Stimulated activated CD8-positive, alpha-beta memory T cell treated with anti-CD3 and anti-CD28 coated beads, Interleukin-12 subunit alpha, Interleukin-12 subunit beta, amount 100 ng/mL, for 4 hours (primary cell): ENCODE measurements at places on chromosomes 2 and 18.

DNA sequence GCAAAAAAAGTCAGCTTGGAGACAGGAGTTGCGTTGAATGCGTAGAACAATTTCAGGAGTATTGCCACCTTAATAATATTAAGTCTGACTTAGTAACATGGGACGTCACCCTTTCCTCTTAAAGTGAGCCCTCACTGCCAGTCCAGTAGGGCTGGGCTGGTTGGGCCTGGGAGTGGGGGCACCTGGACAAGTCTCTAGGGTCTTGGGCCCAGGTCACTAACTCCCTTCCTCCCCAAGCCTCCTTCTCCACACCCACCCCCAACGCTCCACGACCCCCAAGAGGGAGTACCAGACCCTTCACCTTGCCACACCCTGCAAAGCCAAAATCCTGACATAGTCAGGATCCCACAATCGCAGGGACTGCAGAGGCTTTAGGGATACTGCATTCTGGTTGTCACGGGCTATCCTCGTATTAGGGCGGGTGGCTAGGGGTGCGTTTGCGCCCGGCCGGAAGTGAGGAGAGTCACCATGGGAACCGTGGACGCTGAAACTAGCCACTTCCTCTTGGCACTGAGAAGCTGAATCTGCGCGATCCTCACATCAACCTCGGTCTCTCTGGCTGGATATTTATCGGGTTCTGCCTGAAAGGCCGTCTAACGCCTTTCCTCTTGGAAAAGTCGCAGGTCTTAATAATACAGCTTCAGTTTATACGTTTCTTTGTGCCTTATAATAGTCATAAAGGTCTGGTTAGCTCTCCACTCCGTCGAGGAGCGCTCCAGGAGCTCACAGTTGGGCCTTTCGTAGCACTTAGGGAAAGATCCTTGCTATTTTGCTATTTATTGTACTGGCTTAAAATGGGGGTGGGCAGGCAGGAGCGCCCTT lies 10.3 kb upstream of the CXXC1 start:
- DNase-seq, result peak; percentile 41

DNA sequence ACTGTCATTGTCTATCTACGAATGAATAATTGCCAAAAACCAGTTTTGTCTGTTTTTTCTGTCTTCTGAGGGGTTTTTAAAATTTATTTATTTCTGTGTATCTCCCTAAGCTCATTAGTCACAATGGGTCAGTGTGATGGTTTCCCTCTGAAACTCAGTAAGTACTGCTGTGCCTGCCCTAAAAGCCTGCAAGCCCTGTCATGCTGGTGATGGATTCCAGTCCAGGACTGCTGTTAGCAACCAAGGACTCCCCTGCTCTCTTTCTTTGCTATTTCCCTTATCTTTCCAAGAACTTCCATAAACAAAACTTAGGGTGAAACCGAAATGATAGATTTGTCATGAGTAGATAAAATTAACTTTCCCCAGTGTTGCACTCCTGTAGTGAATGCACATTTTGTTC lies 11.8 kb upstream of the DSG2 start:
- no peak for DNase-seq

- no peak for DNase-seq
These were observed 40.6 kb upstream of the TWSG1 start for GRCh38 chr18:9293948-9294347.

DNA sequence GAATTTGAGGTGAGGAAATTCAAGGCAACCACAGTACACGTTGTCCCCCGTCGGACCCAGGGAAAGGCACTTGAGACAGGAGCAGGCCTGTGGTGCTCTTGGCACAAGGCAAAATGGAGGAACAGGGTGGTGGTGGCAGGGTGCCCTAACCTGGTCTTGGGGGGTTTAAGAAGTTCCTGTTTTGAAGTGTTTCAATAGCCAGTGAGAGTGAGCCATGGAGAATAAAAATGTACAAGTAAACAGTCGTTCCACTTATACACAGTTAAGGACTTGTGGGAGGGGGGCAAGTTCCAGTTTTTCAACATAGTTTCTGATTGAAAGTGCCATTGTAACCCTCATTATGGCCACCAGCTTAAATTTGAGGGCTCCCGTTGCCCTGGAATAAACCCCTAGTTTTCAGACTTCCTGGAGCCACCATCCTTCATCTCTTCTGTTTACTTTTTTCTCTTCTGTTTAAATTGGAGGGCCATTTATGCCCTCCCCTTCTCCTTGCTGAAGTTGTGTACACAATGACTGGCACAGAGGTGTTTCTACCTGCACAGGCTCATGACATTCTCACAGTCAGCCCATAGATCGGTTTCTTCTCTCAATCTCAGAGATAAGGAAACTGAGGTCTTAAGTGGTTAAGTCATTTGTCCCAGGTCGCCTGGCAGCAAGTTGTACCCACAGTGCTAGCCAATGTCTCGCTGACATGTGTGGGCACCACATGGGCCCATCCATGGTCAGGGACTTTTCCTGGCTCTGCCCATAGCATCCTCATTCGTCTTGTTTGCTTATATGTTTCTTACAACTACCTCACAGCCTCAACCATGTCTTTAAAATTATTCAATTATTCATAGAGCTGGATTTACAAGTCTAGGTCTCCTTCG lies 66.0 kb upstream of the ST3GAL5 start:
- DNase-seq, result no peak

DNA sequence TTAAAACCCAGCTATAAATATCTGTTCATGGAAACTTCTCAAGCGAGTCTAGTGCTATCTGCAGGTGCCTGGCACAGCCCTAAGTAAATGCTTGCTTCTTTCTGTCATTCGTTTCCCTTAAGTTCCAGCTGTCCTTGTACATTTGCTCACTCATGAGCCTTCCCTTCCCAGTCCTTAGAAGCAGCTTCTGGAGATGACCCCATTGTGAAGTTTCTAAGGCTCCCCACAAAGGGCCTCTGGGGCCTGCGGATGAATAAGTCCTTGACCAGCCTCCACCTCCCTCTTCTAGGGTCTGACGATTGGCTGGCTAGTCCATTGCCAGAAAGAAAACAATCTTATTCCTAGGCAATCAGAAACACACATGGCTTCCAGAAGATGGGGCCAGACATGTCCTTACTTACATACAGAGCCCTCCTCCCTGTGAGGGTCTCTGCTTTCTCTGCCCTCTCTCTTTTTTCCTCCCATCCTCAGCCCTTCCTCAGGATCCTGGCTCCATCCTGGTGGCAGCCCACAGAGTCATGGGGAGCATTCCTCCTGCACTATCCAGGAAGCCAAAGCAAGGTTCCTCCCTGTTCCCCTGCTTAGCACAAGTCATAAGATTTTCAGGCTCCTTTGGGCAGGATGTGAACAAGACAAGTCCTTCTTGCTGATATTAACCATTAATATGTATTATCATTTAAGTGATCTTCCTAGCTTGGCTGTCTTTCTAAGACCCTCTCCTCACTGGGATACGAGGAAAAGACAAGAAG lies 87.3 kb downstream of the TNFRSF11A start:
- no peak for DNase-seq

GRCh38 chr2:128692895-128693742 lies 374.5 kb upstream of the HS6ST1 start:
- no peak for DNase-seq

DNA sequence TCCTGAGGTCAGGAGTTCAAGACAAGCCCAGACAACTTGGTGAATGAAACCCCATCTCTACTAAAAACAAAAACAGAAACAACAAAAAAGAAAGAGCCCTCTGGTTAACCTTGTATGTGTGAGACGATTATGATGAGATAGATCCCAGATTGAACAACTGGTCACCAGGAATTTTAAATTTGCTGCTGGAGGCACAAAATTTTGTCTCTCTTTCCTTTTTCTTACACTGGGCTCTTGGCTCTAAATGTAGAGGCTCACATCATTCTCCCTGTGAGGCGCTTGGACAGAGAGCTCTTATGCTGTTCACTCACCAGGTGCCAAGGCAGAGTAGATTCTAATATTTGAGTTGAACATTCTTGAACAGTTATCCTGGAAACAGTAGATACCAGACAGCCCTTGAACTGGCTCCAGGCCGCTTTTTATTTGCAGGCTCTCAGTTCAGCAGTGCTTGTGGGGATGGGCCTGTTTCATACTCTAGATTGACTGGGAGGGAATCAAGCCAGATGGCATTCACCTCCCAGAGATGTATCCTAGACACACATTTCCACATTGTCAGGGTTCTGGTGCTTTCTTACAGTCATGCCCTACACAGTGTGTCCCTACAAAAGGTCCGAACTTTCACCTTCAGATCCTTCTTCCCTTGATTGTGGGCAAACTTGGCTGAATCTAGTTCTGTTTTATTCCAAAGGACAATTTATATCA lies 1159.6 kb downstream of the RPIA start:
- no peak for DNase-seq

GRCh38 chr18:28995319-28995718 lies 818.4 kb upstream of the CDH2 start:
- DNase-seq, result no peak
